ENCODE measurements at places on chromosomes 1 and 21. TPM values are rescaled to one million over a fixed set of nuclear protein-coding genes. Genes with fewer than 3 reads are reported as not detected.

Gene KIF14
- total RNA-seq: 2.0 TPM

Gene ELF3
- total RNA-seq: not detected

Gene BNIPL
- 0.08 TPM for total RNA-seq

Gene DTL
- 0.35 TPM for total RNA-seq

Gene TRIM67
- not detected for total RNA-seq

Gene TMEM183A
- total RNA-seq: 72.4 TPM

Gene GALE
- total RNA-seq: 8.0 TPM

Gene TADA1
- 8.0 TPM for total RNA-seq

Gene C1orf122
- 27.9 TPM for total RNA-seq

Gene TMEM54
- 55.1 TPM for total RNA-seq

Gene CRYAA
- total RNA-seq: not detected

Gene AMIGO1
- 2.1 TPM for total RNA-seq
